Bronchus fibroblast of lung (primary cell): ENCODE measurements at places on chromosomes 5 and 9. TPM values are rescaled to one million over a fixed set of nuclear protein-coding genes. Genes with fewer than 3 reads are reported as not detected.

GGTA1 gene
- total RNA-seq, result not detected in 2 replicates

CTXN3 gene
- total RNA-seq, result not detected in 2 replicates

OR1B1 gene
- total RNA-seq, result not detected in 2 replicates

FAM120AOS gene
- total RNA-seq, result 25.3 and 29.6 TPM in 2 replicates

SPINK7 gene
- total RNA-seq, result not detected in 2 replicates

KIF12 gene
- not detected in 2 replicates for total RNA-seq

KCNV2 gene
- not detected in 2 replicates for total RNA-seq

RANBP3L gene
- total RNA-seq, result not detected in 2 replicates

PCDH1 gene
- 0.15 and 0.17 TPM in 2 replicates for total RNA-seq

THBS4 gene
- 1.2 and 2.4 TPM in 2 replicates for total RNA-seq

ANGPTL2 gene
- 4.6 and 4.9 TPM in 2 replicates for total RNA-seq

IL9 gene
- total RNA-seq, result not detected in 2 replicates
